ENCODE measurements at places on chromosomes 6 and 20.

DNA sequence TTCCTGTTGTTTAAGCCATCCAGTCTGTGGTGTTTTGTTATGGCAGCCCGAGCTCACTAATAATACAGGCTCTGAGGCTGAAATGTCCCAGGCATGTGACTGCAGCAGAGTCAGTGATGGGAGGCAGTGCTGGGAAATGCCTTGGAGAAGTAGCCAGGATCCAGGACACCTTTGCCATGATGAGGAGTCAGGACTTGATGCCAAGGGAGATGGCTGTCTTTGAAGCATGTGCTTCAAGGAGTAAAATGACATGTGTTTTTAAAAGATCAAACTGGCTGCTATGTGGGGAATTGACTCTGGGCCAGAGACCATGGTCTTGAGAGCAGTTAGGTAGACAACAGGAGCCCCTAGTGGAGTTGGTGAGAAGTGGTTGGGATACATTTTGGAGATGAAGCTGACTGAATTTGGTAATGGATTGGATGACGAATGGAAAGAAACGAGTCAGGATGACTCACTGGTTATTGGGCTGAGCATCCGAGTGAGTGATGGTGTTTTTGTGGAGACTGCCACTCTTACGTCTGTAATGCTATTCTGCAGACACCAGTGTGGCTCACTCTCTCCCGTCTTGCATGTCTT, 322.2 kb downstream of the PLCB1 start:
- no peak for DNase-seq

DNA sequence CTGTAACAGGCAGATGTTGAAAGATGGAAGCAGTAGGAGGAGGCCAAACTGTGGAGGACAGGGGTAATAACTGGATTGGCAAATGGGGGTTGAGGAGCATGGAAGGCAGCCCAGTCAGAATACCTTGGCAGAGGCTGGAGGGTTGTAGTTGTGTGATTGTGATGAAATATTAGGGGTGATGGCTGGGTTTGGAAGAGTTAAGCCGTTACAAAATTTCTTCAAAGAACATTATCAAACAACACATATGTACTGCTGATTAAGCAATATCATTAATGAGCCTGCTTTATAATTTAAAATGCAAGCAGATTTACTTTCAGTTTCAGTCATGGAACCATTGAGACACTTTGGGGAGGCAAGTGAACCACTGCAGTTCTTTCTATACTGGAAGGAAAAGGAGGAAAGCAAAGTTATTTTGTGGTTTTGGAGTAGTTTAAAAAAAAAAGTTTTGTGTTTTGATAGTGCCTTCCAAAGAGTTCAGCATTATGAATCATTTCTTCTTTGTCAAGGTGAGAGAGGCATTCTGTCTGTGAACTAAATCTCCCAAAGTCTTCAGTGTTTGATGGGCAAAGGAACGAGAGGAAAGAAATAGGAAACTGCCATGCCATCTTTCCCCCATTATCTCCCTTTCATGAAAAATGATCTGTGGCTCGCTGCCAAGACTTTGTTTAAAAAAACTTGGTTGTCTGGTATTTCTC, 20.7 kb downstream of the FOXO3 start:
- no peak for DNase-seq

GRCh38 chr20:63005862-63006539, 763 bp downstream of the BHLHE23 start:
- peak; percentile 55 for DNase-seq

DNA sequence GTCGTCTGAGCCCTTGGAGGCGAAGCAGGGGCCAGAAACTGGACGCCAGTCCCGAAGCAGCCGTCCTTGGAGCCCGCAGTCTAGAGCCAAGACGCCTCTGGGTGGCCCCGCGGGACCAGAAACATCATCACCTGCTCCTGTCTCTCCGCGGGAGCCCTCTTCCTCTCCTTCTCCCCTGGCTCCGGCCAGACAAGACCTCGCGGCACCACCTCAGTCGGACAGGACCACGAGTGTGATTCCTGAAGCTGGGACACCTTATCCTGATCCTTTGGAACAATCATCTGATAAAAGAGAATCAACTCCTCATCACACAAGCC, 416 bp downstream of the RSPH4A start:
- DNase-seq, result peak; percentile 28

DNA sequence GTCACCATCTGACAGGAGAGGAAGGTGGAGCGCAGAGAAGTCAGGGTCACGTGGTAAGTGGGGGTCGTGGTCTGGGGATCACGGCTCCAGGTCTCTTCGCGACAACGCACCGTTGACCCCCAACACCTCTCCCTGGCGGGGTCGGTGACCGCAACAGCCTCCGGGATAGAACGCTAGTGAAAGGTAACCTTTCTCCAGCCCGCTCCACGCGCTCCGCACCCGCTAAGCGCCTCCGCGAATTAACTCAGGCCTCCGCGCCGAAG, 600 bp upstream of the SYNJ2 start:
- no peak for DNase-seq

- DNase-seq, result no peak
Observed at GRCh38 chr6:111666847-111667246, 61.2 kb upstream of the TRAF3IP2 start.

- no peak for DNase-seq
Observed at GRCh38 chr6:83062225-83062624, 3.4 kb downstream of the UBE3D start.

DNA sequence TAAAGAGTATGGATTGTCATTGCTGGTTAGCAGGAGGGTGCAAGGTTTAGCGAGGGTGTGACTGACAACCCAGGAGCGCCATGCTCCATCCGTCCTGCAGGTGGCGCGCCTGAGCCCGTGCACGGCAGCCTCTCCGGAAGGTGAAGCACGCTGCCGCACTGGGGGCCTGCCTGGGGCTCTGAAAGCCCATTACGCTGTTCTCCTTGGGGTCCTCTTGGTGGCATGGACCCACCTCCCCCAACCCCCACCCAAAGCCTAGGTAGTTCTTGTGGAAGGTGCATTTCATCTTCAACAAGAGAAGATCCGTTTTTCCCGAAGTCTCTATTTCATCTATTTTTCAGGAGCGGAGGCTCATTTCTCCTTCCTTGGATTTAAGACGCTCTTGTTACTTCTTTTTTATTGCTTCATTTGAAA, 197.4 kb upstream of the KCNG1 start:
- peak; percentile 81 for DNase-seq

DNA sequence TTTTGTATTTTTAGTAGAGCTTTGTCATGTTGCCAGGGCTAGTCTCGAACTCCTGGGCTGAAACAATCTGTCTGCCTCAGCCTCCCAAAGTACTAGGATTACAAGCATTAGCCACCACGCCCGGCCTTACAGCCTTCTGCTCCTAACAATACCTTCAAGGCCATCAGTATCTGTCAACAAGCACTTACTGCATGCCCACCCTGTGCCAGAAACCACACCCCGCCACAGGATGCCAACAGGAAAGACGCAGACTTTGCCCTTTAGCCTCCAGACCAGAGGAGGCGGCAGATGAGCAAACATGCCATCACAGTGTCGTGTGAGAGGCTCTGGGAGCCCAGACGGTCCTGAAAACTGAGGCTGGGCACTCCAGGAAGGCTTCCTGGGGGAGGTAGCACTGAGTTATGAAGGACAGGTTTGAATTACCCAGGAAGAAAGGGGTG, 34.7 kb upstream of the TGM3 start:
- no peak for DNase-seq

DNA sequence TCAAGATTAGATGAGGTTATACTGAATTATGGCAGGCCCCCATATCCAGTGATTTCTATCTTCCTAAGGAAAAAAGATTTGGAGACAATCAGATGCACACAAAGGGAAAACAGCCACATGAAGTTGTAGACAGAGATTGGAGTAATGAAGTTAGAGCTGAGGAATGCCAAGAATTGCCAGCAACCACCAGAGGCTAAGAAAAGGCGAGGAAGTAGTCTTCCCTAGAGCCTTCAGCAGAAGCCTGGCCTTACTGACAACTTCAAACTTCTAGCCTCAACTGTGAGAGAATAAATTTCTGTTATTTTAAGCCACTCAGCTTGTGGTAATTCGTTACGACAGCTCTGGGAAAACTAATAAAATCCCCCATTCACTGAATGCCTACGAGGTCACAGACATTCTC, 473.9 kb downstream of the COL12A1 start:
- DNase-seq, result no peak

GRCh38 chr6:108464418-108465097, 96.2 kb upstream of the FOXO3 start:
- no peak for DNase-seq

GRCh38 chr6:11097476-11097875, 3.8 kb downstream of the SMIM13 start:
- no peak for DNase-seq

GRCh38 chr6:34888874-34889555, at the start of gene ANKS1A:
Gene ANKS1A (plus strand): TSS chr6:34889255. CDS start chr6:34889403, 148 bp downstream.
- peak; percentile 93 for DNase-seq

DNA sequence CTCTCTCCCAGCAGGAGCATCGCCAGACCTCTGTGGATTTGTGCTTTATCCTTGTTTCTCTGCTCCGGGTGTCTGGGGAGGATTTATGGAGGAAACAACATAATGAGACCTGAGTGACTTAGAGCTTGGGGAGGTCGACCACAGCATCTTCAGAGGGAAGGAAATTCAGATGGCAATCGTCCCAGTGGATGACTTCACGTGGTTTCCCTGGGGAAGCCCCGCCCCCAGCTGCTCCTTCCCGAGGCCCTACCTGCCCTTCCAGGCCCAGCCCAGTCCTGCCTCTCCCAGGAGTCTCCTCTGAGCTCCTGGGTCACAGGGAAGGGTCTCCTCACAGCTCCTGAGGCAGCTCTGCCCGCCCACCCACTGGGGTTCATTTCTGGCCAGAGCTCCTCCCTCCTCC, 430.3 kb upstream of the SULF2 start:
- peak; percentile 24 for DNase-seq

DNA sequence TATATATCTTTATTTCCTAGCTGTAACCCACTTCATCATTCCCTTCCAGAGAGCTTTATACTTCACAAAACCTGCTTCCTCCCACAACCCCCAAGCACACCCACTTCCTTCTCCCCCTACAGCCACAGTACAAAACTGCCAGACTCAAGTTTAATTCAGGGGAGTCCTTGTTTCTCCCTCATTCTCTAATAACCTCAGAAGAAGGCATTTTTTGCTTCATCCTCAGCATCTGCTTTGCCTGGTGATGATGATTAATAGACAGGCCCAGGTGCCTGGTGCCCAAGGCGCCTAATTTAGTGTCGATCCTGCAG, 414.3 kb downstream of the KIF16B start:
- DNase-seq, result no peak

DNA sequence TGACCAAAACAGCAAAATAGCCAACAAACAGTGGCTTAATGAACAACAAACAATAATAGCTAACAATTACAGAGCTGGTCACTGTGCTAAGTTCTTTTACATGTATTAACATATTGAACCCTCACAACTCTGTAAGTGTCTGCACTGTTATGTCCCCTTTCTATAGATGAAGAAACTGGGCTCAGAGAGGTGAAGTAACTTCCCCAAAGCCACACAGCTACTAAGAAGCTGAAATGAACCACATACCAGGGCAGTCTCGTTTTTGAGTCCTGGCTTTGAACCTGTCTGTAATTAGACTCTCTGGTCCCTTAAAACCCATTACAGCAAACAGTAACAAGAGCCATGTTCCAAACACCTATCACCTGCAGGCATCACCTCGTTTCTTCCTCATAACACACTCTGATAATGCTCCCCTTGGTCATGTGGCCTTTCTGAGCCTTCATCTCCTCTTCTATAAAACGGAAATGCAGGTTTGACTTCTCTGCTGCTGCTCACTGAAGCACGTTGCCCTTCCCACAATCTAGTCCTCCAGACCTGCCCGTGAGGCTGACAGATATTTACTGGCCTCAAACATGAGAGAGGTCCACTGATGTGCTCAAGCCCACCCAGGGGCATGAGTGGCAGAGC, 23.3 kb downstream of the KCNK15 start:
- DNase-seq, result no peak

GRCh38 chr20:17969278-17969883, 563 bp downstream of the MGME1 start:
- no peak for DNase-seq

DNA sequence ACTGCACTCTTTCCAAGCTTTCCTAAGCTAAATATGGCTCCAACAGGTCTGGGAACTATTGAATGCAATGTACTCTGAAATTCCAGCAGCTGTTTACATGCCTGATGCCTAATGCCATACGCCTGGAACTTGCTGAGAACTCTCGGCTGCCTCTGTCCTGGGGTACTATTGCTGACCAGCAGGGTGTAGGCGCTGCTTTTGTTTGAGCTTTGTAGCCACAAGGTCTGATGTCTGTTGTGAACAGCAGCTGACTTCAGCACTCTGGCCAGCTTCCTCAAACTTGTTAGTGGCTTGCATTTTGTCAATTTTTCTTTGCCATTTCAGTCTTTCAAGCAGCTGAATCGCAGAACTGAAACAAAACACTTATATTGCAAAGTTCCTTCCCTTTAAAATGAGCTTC, 26.7 kb downstream of the SAYSD1 start:
- DNase-seq, result peak; percentile 75

DNA sequence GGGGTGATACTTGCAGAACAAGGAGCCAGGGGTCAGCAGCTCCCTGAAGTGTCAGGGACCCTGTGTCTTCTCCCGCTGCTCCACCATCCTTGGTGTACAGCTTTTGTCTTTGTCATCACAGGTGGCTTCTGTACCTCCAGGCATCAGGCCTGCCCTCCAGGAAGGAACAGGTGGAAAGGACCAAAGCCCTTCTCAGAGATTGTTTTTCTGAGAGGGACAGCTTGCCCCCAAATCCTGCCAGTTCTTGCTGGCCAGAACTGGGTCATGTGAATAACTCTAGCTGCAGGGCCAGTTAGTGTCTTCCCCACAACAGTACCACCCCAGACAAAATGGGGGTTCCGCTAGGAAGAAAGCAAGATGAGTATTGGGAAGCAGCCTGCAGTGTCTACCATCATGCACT, 31.4 kb downstream of the SNPH start:
- no peak for DNase-seq

DNA sequence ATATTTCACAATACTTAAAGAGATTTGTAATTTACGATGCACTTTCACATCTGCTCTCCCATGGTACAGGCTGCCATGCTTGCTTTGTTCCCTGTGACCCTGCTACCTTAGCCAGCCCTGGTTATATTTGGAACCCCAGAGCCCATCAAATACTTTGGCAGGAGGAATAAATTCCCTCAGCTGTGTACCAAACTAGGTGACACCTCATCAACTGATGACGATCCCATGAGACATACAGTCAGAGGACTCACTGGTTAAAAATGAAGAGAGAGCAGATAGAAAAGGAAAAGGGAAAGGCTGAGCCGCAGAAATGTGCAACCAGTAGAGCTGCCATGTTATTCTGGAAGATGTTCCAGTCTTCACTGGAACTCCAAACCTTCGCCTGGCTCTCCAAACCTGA, 120.0 kb downstream of the SIM1 start:
- no peak for DNase-seq

GRCh38 chr6:146883640-146884531, 285.1 kb downstream of the ADGB start:
- DNase-seq, result no peak

GRCh38 chr6:138543657-138544056, 44.4 kb upstream of the NHSL1 start:
- no peak for DNase-seq

- no peak for DNase-seq
Observed at GRCh38 chr6:85044361-85044760, 280.0 kb upstream of the TBX18 start.

- DNase-seq, result no peak
Observed at GRCh38 chr6:35483490-35483889, 13.4 kb downstream of the TEAD3 start.

GRCh38 chr20:2687514-2687913, 5.1 kb upstream of the EBF4 start:
- no peak for DNase-seq

Data from WTC11 (cell line).